ENCODE measurements at places on chromosomes 4 and X. TPM values are rescaled to one million over a fixed set of nuclear protein-coding genes. Genes with fewer than 3 reads are reported as not detected.
A peak's percentile ranks its signal among the peaks of the same experiment; 100 is the strongest.

DNA sequence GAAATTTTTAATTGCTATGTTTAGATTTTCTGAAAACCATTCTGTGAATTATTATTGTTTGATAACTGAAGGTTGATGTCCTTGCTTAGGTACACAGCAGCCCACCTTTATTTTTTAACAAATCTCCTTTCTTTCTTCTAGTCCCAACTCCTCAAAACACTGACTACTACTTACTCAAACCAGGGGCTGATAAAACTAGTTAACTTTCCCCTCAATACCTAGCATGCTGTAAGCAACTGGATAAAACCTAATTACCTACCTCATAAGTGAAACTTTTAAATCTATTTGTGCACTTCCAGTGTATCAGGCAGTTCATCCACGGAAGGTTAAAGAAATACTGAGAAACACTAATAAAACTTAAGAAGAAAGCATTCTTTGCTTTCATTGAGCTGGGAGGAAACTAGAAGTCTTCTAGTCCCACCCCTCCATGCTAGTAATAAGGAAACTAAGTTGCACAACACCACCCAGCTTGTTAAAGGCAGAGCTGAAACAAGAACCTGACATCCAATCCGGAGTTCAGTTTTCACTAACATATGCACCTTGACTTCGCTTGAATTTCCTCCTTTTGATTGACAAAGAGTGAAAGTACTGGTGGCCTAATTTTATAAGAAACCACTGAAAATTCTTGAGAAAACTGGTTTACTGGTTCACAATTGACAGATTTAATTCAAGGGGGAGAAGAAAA is 180.2 kb upstream of the TET2 start:
- no peak for DNase-seq

GRCh38 chrX:48824066-48824465 is 2.2 kb upstream of the ERAS start:
- DNase-seq, result no peak

- DNase-seq, result peak; percentile 87
Measured at GRCh38 chr4:73735231-73735630, 5.1 kb upstream of the CXCL8 start.

DNA sequence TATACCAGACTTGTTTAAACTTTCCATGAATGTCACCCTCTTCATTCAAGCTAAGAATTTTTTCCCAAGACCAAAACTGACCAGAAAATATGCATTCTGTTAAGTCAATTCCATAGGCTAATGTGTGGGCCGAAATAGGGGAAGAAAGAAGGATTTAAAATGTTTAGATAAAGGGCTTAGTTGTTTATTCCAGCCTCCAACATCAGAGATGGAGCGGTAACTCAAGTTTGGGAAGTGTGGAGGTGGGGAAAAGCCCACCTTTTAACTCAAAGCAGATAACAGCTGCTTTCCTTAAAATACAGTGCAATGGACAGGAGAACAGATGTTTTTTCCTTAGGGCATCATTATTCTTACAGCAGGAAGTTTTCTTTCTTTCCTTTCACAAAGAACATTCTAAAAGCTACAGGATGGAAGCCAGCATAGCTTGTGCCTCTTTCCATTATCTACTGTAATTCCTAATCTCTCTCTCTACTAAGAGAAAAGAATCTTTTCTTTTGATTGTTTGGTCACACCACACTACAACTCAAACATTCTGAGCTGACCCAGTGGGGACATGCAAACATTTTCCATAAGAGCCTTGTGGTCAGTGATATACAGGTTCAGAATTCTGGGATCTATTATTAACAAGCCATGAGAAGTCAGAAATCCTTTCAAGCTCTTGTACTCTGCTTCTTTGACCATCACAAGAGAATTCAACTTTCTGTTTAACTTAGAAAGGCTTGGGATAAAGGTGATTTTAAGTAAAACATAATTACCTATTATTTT is 101.6 kb downstream of the PDE5A start:
- DNase-seq, result peak; percentile 9

GRCh38 chr4:55159851-55160250 is 34.5 kb upstream of the KDR start:
- DNase-seq, result peak; percentile 14

DNA sequence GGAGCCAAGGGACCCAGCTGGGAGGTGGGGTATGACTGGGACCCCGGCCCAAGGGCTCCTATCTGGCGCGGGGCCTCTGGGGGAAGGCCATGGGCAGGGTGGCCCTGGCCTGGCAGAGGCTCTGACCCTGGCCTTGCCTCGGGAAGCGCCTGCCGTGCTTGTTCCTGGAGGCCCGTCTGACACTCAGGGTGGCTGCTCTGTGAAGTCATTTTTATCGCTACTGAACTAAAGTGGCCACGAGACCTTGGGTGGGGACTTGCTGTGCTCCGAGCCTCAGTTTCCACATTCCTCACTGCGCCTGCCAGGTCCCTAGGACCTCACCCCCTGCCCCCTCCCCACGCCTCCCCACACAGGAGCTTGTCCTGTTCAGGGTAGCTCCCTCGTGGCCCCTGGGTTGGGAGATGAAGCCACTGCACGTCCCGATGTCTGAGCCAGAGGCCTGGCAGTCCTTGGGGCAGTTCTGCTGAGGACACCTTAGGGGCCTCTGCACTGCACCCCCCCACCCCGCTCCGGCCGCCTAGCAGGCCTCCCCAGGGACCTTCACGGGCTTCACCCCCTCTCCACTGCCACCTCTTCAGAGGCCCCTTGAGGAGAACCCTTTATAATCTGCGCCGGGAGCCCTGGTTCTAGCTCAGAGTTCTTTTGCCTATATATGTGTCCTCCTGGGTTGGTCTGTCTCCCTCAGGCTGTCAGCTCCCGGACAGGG is 639 bp upstream of the SORCS2 start:
- DNase-seq, result no peak

GRCh38 chrX:131746491-131746968 is 202.7 kb downstream of the OR13H1 start:
- DNase-seq, result no peak

GRCh38 chrX:56618323-56618722 is 54.9 kb downstream of the UBQLN2 start:
- DNase-seq, result no peak

GRCh38 chr4:83282049-83282535 is 2.5 kb downstream of the COQ2 start:
- peak; percentile 85 for DNase-seq

DNA sequence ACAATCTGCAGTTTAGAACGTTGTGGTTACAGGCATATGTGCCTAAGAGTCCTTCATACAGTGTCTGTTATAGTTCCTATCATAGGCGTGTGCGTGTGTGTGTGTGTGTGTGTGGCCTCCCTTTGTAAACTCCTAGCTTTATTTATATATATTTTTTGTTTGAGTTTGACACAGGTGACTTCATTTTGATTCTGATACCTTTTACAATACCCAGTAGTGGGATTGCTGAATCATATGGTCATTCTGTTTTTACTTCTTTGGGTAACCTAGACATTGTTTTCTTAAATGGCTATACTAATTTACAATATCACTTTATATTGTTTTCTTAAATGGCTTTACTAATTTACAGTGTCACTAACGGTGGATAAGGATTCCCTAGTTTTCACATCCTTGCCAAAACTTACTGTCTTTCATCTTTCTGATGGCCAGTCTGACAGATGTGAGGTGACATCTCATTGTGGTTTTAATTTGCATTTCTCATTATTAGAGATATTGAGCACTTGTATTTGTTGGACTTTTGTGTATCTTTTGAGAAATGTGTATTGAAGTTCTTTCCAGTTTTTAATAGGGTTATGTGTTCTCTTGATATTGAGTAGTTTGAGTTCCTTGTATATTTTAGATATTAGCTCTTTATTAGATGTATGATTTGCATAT is 211.1 kb upstream of the NUDT6 start:
- DNase-seq, result no peak

GRCh38 chr4:81605271-81605670 is 133.6 kb upstream of the RASGEF1B start:
- DNase-seq, result no peak

GRCh38 chr4:101421386-101421785 is 74.1 kb upstream of the PPP3CA start:
- no peak for DNase-seq

DNA sequence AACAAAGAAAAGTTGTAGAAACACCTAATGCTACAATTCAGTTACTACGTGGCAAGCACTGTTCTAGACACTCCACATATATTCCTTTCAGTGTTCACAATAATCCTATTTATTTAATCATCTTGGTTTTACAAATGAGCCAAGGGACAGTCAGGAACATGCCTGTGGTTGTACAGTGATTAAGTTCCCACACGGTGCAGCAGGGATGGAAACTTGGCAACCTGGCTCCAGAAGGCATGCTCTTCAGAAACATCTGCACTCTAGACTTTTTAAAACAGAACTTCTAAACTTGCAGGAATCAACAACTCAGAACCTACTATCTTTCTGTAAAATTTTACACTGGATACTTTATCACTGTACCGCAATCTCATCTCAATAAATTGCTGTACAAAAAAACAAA is 32.1 kb downstream of the TAPT1 start:
- DNase-seq, result no peak

DNA sequence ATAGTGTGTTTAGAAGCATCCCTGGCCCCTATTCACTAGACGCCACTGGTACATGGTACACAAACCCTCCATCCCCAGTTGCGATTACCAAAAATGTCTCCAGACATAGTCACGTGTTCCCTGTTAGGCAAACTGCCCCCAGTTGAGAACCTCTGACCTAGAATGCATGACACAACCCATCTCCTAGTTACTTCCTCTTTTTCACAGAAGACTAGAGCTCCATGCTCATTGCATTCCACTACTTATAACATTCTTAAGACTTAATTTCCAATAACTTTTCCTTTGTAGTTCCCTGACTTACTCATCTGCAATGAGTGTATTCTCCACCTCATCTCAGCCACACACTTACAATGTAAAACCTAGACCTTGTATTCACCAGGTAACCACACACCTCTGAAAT is 68.6 kb downstream of the PRSS12 start:
- DNase-seq, result no peak

DNA sequence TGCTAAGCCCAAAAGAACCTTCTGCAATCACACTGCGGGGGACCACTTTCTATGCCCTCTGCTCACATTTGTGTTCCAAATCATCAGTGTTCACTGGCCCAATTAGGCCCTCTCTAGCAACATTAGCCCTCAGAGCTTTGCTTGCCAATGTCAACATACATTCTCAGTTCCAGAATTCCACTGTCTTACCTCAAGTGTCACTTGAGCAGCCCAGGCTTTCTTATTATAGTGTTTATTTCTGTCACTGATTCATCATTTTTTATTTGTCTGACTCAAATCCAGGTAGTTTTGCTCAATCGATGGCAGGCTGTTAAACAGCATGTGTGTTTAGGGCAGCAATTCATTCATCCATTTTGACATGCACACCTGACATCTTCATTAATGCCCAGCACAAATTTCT is 291.2 kb downstream of the TEX13A start:
- no peak for DNase-seq

DNA sequence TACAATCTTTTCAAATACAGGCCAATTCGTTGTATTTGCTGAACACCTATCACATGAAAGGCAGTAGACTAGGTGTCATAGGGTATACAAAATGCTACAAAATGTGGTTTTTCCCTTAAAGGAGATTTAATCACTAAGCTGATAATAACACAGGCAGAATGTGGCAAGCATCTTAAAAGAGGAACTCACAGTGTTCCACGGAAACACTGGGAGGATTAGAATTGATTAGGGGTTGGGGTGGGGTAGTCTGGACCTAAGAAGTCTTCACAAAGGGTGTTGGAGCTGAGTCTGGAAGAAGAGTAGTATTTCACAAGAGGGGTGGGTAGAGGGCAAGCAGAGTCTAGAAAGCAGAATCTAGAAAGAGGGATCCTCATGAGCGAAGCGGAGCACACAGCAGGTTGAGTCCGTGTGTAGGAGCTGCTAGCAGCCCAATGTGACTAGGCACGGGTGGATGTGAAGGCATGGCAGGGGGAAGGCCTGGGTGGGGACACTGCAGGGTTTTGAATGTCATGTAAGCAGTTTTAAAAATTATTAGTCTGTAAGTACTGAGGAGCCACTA is 123.6 kb downstream of the MGST2 start:
- DNase-seq, result no peak

DNA sequence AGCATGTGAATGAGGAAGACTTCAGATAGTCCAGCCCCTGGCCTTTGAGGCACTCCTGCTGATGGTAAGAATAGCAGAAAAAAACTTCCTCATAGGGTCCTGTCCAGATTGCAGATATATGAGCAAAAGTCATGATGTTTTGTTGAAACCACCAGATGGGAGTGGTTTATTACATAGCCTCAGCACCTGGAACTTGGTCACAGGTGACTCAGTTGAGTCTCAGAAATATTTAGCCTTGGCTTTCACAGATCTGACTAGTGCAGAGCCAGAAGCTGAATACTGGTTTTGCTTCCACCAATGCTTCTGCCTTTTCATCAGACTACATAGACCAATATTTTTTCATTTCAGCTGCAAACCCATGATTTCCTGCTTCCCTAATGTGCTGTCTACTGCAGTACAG is 994.9 kb upstream of the SLIT2 start:
- DNase-seq, result no peak

GRCh38 chr4:90990284-90990683 is 863.1 kb downstream of the CCSER1 start:
- DNase-seq, result no peak

GRCh38 chr4:183609151-183609550 is 49.8 kb downstream of the RWDD4 start:
- DNase-seq, result no peak

GRCh38 chr4:53748328-53748772 is 157.1 kb upstream of the LNX1 start:
- DNase-seq, result no peak

GRCh38 chr4:188127214-188127874 is 11.9 kb upstream of the TRIML1 start:
- DNase-seq, result peak; percentile 12

- no peak for DNase-seq
Measured at GRCh38 chr4:36772154-36772516, 472.4 kb upstream of the NWD2 start.

GRCh38 chrX:13940671-13941070 is 89.0 kb downstream of the GEMIN8 start:
- no peak for DNase-seq

DNA sequence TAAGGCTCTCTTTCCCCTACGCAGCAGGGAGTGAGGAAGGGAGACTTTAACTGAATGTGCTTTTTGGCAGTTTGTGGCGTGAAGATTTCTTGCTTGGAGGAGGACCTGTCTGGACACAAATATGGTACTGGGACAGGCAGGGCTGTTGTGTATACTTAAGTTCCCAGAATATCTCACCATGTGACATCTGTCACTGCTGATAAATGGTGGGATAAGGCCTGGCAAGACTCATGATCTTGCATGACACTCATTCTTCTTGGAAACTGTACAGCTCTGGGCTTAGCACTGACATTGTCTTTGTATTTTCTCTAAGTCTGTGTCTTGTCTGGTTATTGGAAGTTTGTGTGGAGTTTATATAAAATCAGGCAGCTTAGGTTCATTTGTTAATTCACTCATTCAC is 93.1 kb downstream of the STK32B start:
- DNase-seq, result no peak

EPHA5 gene
- total RNA-seq, result not detected

CXCL5 gene
- total RNA-seq, result 0.23 TPM

SLC9B1 gene
- not detected for total RNA-seq

MAGEA4 gene
- not detected for total RNA-seq

MSANTD1 gene
- 0.19 TPM for total RNA-seq

ENPP6 gene
- total RNA-seq, result not detected

HPSE gene
- total RNA-seq, result 12.0 TPM

GLUD2 gene
- 1.1 TPM for total RNA-seq

USP26 gene
- total RNA-seq, result not detected

All from dermis blood vessel endothelial cell (primary cell).